OCI-M1 (cell line): ENCODE measurements at places on chromosomes 7 and 10.

- DNase-seq = no peak
These were observed 87.1 kb downstream of the ADAM22 start for GRCh38 chr7:88020953-88021665.

DNA sequence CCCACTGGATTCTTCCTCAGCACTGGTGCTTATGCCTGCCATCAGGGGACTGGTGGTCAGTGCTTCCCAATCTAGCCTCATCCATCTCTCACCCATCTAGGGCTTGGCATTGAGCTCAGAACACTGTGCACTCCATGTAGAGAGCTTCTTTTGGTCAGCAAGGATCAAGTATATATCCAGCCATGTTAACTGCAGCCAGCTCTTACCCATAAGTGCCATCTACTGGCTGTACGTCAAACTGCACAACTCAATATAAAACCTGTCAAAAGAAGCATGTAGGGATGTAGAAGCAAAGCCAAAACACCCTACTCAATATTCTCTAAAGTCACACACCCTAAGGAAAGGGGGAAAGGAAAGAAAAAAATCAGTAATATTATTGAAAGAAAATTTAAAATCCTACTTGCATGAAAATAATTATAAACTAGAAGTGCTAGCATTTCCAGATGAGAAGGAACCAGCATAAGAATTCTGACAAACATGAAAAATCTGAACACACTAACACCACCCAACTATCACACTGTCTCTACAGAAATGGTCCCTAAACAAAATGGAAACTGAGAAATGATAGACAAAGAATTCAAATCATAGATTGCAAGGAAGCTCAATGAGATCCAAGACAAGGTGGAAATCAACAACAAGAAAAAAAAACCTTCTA is 531.1 kb upstream of the STEAP1 start:
- peak; percentile 76 for DNase-seq

GRCh38 chr7:99359465-99360154 is 14.9 kb upstream of the ARPC1B start:
- DNase-seq = no peak

DNA sequence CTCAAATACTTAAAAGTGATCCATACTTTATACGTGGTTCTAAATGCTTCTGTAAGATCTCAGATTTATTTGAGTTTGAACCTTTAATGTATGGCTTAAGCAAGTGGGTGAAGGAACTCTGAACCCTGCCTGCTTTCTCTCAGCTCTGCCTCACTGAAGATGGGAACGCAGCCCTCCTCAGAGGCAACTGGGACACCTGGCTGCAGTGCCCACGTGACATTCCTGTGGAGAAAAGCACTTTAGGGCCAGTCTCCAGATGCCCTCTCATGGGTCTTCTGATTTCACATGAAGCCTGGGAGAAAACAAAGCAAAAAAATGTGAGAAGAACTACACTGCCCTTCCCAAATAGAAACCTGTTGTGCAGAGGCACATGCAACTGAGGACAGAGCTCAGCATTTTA is 242.6 kb upstream of the ANKRD30A start:
- no peak for DNase-seq

DNA sequence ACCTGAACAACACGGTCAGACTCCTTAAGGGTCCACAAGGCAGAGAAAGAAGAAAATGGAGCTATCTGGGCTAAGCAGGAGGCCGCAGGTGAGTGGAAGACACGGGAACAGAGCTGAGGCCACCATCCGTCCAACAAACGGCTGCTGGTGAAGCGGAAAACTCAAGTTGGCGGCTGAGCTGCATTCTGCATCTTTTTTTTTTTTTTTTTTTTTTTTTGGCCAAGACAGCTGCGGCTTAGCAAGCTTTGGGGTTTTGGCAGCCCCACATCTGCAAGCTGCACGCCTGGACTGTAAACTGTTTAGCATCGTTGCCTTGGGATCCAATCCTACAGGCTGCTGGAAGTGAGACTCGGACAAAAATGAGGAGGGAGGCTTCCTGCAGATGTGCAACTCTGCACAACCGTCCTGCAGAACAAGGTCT is 37.4 kb downstream of the RGS10 start:
- no peak for DNase-seq

- peak; percentile 81 for DNase-seq
These were observed at the start of gene ZNF488 for GRCh38 chr10:47384148-47384921. ZNF488 (minus strand) TSS chr10:47384293; CDS start chr10:47368829, 15,464 bp downstream.

GRCh38 chr7:29527505-29528108 is 36.0 kb upstream of the PRR15 start:
- DNase-seq = no peak

DNA sequence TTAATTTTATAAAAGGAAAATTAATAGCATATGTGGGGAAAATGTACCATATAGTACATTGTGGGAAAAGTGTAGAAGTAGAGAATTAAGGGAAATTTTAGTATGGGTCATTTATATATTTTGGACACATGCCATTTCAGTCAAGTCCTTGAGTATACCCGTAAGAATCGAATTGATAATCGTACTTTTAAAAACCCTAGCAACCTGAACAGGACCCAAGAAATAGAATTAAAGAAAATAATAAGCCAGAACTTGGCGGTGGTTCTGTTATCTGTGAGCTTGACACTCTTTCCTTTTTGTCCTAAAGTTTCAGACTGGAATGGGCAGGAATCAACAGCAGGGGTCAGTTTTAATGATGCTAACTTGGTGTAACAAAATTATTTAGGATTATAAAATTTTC is 221.0 kb downstream of the CDK14 start:
- no peak for DNase-seq

- no peak for DNase-seq
These were observed 94.3 kb upstream of the SORCS3 start for GRCh38 chr10:104546756-104547155.

DNA sequence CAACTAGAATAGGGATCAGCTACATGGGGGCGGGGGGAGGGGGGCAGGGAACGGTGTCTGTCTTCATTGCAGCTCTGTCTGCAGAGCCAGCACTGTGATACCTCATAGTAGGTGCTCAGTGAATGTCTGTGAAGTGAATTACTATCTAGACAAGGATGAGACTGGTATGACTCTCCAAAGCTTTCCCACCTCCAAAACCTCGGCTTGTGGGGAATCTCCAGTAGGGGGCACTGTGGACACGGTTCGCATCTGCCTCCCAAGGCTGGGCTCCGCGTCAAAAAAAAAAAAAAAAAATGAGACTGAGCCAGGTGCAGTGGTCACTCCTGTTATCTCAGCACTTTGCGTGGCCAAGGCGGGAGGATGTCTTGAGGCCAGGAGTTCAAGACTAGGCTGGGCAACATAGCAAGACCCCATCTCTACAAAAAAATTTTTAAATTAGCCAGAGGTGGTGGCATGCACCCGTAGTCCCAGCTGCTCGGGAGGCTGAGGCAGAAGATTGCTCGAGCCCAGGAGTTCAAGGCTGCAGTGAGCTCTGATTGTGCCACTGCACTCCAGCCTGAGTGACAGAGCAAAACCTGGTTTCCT is 9.6 kb downstream of the TRIM56 start:
- peak; percentile 48 for DNase-seq

GRCh38 chr10:113202011-113202410 is 252.0 kb downstream of the TCF7L2 start:
- no peak for DNase-seq

DNA sequence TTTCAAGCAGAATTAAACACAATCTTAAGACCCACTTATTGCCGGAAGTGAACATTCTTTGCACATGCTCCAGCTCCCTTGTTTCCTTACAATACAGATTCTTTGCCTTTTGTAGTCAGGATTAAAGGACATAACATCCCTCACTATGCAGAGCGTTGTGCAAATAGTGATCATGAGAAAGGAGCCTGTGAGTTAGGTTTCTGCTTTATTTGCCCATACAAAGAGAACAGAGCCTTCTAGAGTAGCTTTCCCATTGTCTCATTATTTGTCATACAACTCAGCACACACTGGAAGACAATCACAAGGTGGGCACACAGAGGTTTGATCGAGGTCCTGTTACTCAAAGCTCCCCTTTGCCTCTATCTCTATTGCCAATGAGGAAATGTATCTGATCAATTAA is 48.2 kb upstream of the WDR11 start:
- DNase-seq = no peak

DNA sequence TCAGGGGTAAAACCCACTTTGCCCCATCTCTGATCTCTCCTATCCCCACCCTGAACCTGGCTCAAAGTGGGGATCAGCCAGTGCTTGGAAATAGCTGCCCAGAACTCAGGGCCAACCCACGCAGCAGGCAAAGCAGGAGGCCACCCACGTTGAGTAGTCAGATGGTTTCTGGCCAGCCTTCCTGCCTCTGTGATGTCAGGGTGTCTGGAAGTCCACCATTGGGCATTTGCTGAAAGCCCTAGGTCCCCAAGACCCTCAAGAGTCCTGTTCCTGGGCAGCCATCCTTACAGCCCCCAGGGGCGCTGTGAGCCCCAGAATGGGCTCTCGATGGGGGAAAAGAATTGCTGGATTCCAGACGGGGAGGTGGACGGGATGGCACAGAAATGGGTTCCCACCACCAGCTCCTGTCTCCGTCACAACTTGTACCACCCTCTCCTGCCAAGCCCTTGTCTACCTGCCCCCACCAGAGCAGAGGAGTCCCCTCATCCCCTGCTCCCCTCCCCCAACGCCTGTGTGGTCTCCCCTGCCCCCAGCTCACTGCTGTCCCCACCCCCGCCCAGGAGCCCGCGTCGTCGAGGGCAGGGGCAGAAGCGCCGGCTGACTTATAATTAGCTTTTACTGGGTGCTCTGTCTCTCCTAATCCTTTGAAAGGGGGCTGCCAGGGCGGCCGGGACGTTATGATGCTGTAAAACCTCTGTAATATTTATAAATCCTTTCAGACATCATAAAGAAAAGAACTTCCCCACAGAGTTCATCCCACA is 3.9 kb downstream of the MYL10 start:
- no peak for DNase-seq

- no peak for DNase-seq
These were observed 48.2 kb upstream of the AMPH start for GRCh38 chr7:38679419-38679818.

GRCh38 chr7:133309333-133309732 is 56.5 kb downstream of the EXOC4 start:
- DNase-seq = no peak

DNA sequence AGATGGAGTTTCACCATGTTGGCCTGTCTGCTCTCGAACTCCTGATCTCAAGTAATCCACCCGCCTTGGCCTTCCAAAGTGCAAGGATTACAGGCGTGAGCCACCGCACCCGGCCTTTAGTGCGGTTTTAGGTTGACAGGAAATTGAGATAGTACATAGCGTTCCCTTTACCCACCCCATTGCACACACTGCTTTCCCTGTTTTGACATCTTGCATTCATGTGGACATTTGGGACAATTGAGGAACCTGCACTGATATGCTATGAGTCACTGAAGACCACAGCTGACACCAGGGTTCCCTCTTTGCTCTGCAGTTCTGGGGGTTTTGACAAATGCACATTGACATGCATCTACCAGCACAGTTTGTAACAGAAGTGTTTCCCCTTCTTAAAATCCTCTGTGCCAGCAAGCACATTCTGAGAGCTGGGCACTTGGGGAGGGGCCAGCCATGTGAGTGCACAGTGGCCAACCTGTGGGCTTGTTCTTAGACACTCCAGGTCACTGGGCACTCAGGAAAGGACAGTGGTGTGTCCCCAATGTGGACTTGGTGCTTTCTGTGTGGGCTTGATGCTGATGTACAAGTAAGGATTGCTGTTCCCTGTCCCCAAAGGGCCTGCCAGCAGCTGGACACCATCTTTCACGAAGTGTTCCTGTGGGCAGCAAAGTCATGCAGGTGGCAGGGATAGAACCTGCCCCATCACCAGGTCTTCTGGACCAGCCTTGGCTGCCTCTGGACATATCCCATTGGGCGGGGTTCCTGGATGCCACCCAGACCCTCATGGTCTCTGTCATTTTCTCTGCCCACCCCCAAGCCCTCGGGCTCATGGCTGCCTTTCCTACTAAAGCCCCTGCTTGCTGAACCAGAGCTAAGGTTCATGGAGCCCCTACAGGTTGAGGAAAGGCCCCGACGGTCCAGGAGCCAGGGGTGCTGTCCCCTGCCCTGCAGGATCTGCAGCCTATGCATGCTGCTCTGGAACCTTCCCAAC is 579.8 kb downstream of the GLRX3 start:
- DNase-seq = no peak

DNA sequence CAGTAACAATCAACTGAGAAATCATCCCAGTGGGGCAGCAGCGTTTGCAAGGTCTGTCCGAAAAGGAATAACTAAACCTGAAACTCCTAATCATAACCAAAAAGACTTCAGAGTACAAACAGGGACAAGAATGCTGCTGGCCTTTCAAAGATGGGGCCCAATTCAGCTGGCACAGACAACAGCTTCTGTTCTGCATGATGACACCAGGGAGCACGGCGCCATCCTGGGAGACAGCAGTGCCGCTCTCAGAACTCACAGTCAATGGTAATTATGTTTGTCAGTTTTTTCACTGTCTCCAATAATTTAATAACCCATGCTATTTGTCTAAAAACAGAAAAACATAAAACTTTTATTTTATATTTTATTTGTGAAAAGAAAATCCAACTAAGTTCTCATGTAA is 90.0 kb downstream of the LARP4B start:
- DNase-seq = no peak

- peak; percentile 80 for DNase-seq
These were observed 82.7 kb downstream of the NOC3L start for GRCh38 chr10:94279835-94280709.

GRCh38 chr10:61842755-61843497 is 58.6 kb upstream of the ARID5B start:
- DNase-seq = peak; percentile 49

- no peak for DNase-seq
These were observed 23.6 kb upstream of the TTYH3 start for GRCh38 chr7:2607923-2608904.

GRCh38 chr10:122715576-122715975 is 15.9 kb upstream of the C10orf120 start:
- no peak for DNase-seq

DNA sequence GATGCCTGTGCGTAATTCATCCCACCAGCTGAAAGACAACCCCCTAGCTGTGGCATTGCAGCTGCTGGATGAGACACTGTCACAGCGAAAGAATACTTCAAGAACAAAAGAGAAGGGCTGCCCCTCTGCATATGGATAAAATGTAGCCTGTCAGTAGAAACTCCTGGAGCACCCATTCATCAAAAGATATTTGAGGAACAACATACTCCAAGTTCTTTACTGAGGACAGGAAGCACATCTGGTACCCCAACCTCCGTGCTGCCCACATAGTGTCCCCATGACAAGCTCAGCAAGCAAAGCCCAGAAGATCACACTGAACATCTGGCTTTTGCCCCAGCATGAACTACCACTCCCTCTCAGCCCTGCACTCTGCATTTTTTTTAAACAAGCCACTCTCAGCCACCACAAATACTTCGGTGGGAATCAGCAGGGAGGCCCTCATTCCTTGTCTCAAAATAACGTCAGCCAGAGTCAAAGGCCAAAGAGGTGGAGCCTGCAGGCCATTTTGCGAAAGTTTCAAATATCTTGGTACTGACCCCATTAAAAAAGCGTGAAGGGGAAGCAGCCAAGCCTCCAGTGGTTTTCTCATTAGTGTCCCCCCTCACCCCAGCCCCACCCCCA is 1.7 kb downstream of the CREB3L2 start:
- DNase-seq = peak; percentile 66

GRCh38 chr7:4791101-4791737 is 15.8 kb downstream of the AP5Z1 start:
- DNase-seq = no peak

GRCh38 chr10:89207801-89208551 is 859 bp upstream of the CH25H start:
- DNase-seq = no peak

- no peak for DNase-seq
These were observed 70.6 kb upstream of the PIK3CG start for GRCh38 chr7:106794276-106795083.
